ENCODE measurements at places on chromosomes 12 and 14. TPM values are rescaled to one million over a fixed set of nuclear protein-coding genes. Genes with fewer than 3 reads are reported as not detected.

CCDC60 gene
- not detected for total RNA-seq

KCNH3 gene
- 0.07 TPM for total RNA-seq

SAMD15 gene
- total RNA-seq, result 0.35 TPM

GPHN gene
- total RNA-seq, result 19.8 TPM

CYP27B1 gene
- 10.4 TPM for total RNA-seq

LUM gene
- total RNA-seq, result 2.8 TPM

KCNK13 gene
- not detected for total RNA-seq

PRH2 gene
- not detected for total RNA-seq

KCNJ8 gene
- 0.14 TPM for total RNA-seq

ANO4 gene
- 1.3 TPM for total RNA-seq

KLRD1 gene
- total RNA-seq, result under 0.01 TPM

INSM2 gene
- total RNA-seq, result not detected

CDCA3 gene
- total RNA-seq, result 41.0 TPM

SLC38A4 gene
- 0.63 TPM for total RNA-seq

C12orf56 gene
- 0.23 TPM for total RNA-seq

CEP170B gene
- total RNA-seq, result 35.4 TPM

GSC gene
- not detected for total RNA-seq

DPPA3 gene
- total RNA-seq, result not detected

KRT83 gene
- not detected for total RNA-seq

ISM2 gene
- 0.14 TPM for total RNA-seq

TEP1 gene
- total RNA-seq, result 8.5 TPM

HOXC10 gene
- total RNA-seq, result not detected

KRT82 gene
- total RNA-seq, result not detected
